ENCODE measurements at places on chromosomes 12 and 14.

GRCh38 chr12:131751335-131751734 is 40.4 kb downstream of the SFSWAP start:
- no peak for DNase-seq

DNA sequence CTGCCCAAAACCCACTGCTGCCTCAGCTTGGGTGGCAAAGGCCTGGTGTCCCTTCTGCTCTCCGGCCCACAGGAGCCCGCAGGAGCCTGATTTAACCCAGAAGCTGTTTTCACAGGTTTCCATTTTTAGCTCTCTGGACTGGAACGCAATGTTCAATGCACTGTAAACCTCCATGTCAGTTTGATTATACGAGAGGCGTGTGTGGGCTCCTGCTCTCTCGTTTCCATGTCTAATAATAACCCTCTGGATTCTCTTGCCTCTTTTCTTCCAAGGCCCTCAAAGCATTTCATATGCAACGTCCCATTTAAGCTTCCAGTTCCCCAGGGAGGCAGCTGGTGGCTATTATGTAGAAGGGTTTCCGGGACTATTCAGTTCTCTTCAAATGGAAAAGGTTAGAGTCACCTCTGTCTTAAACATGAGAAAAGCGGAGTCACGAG is 161.1 kb downstream of the SUDS3 start:
- no peak for DNase-seq

- DNase-seq = no peak
Observed at GRCh38 chr14:69522026-69522425, 37.5 kb downstream of the PLEKHD1 start.

GRCh38 chr14:54275997-54276725 is 120.6 kb upstream of the CDKN3 start:
- no peak for DNase-seq

GRCh38 chr12:88450136-88450535 is 130.1 kb downstream of the KITLG start:
- no peak for DNase-seq

DNA sequence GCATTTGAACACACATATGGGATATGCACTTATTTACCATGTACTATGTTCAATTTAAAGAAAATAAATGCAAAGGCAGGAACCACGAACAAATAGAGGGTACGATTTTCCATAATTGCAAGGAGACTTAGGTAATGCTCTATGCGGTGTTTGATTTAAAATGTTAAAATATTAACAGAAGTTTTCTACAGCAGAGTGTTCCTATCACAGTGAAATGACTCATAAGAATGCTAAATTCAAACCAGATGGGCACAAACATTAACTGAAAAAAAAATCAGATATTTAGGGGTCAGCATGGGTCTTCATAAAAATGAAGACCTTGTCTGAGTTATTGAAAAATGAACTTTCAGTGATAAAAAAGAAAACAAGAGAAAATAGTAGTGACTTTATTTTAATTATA is 65.4 kb downstream of the LLPH start:
- no peak for DNase-seq

DNA sequence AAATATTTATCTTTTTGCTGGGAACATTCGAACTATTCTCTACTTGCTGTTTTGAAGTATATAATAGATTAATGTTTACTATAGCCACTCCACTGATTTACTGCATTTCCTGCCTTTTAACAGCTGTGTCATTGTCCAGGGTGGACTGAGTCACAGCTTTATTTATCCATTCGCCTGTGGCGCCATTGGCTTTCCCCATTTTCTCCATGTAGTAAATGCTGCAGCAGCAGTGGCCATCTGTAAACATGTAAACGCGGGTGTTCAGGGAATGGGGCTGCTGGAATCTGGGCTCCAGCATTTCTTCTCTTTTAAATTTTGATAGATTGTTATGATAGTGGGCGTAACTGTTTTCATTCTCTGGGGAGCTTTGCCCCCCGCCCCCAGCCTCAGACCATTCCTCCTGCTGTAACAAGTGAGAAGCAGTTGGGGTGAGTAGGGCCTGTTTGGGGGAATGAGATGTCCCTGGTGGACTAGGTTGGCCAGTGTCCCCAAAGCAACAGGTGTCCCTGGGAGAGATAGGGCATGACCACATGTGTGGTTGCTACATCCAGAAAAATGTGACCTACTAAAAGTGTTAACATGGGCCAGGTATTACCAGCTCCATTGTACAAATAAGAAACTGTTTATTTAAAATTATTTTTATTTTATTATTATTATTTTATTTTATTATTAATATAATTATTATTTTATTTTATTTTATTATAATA is 32.9 kb downstream of the RIN3 start:
- no peak for DNase-seq

DNA sequence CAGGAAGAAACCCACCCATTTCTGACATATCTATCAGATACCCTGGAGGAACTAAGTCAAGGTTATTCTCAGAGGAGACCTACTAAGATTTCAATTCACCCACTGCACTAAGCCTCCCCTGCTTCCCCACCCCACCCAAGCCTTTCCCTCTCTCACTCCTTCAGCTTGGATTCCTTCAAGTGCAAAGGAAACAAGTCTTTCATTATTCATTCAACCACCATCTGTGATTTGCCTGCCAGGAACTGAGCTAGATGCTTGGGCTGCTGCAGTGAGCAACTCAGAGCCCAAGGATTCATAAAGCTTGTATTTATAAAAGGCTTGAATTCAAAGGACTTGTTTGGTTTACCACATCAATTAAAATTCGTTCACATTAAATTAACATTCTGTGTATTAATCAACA is 161.3 kb downstream of the GXYLT1 start:
- DNase-seq = no peak

- DNase-seq = no peak
Observed at GRCh38 chr12:109999983-110000505, 814 bp downstream of the ANKRD13A start.

- DNase-seq = no peak
Observed at GRCh38 chr12:5168148-5168547, 124.5 kb downstream of the KCNA5 start.

GRCh38 chr14:53011053-53011462 is 60.2 kb upstream of the FERMT2 start:
- peak; percentile 21 for DNase-seq

DNA sequence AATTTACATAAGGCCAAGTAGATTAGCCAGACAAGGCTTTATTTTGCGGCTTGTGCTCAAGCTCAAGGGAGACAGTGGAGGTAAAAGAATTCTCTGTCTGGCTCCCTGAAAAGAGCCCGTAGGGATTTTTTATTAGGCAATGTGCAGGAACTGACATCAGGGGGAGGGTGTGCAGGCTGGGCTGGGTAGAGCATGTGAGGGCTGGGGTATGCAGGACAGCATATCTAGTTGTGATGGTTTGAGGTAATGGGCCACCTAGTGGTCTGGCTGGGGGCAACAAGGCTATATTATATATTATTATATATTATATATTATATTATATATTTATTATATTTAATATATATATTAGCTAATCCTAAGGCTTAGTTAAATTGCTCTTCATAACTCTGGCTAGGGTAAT is 102.1 kb downstream of the TMEM117 start:
- no peak for DNase-seq

DNA sequence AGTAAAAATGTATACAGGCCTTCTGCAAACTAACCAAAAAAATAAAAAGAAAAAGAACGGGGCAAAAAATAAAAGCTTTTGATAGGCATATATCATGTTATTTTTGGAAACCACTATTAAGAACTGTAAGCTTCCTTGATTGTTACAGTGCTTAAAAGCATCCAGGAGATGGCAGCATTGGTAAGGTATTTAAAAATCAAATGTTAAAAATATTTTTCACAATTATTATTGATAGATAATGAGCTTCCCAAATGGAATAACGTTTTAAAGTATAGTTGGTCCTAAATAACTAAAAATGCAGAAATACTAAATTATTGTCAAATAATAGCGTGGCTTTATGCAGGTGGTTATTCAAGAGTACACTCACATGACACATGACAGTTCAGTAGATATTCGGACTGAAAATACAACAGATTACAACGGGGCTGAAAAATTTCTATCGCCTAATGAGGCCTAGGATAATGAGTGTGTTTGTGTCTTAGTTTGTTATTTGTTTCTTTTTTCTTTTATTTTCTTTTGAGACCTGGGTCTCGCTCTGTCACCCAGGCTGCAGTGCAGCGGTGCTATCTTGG is 127.2 kb upstream of the ATF7IP start:
- DNase-seq = no peak

DNA sequence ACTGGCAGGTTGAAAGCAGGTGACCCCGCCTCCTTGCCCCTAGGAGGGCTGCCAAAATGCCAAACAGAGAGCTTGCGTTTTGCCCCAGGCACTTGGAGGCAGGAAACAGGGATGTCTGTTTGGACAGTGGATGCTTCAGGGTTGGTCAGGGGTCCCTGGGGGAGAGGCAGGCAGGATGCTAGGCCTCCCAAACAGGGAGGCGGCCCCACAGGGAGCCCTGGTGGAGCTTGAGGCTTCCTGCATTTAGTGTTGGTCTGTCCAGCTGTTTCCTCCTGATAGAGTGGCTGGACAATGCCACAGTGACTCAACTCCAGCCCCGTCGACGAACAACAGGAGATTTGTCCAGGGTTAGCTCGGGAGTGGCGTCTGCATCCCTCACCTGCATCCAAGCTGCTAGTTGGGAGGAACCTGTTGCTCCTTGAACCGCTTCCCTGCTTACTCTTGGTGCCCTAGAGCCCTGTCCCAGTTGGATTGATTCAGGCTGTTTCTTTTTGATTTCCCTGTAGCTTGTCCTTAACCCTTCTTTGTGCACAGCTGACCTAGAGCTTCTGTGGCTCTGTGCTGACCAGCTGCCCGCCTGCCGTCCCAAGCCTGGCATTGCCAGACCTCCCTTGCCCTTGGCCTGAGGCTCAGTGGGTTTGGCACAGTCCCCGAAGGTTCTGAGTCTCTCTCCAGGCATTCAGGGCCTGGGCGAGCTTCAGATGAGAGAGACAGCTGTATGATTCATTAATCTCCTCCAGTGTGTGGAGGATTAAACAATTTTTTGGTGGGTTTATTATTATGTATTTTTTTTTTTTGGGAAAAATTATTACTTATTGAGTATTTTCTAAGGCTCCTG is 45.9 kb downstream of the TSPAN9 start:
- no peak for DNase-seq

GRCh38 chr12:55933799-55934742 is 3.1 kb downstream of the DGKA start:
- no peak for DNase-seq

GRCh38 chr14:68178282-68178681 is 358.7 kb downstream of the RAD51B start:
- DNase-seq = no peak

- DNase-seq = no peak
Observed at GRCh38 chr14:32763673-32764072, 175.0 kb upstream of the NPAS3 start.

DNA sequence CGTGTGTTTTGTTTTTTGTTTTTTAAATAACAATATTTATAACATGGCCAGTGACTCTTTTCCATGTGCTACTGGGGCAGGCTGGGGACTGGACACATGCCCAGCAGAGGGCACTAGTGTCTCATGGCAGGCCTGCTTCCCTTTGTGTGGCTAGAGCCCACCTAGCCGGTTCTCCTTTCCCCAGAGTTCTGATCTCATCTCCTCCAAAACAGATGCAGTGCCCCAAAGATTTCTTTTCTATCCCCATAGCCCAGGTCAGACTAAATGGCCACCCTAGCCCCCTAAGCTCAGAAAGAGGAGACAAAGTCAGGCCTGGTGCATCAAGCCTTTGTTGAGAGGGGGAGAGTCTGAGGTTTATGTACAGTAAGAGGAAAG is 21.2 kb downstream of the PRPF40B start:
- peak; percentile 21 for DNase-seq

GRCh38 chr12:6199531-6200255 is 507 bp upstream of the CD9 start:
- no peak for DNase-seq
